ENCODE measurements at places on chromosomes 1 and 21. TPM values are rescaled to one million over a fixed set of nuclear protein-coding genes. Genes with fewer than 3 reads are reported as not detected.

The CFHR3 gene
- total RNA-seq = not detected

The PDZK1IP1 gene
- total RNA-seq = 28.1 TPM

The GREM2 gene
- total RNA-seq = 0.04 TPM

The SH2D1B gene
- not detected for total RNA-seq

The A3GALT2 gene
- not detected for total RNA-seq

The SPRR2A gene
- 1.0 TPM for total RNA-seq

The KCNE2 gene
- not detected for total RNA-seq

The RNF186 gene
- not detected for total RNA-seq

The SPATA45 gene
- not detected for total RNA-seq

The TCEA3 gene
- 6.8 TPM for total RNA-seq

The BCL2L15 gene
- total RNA-seq = under 0.01 TPM

The CORT gene
- total RNA-seq = not detected

The DSCAM gene
- 0.21 TPM for total RNA-seq

The TCHHL1 gene
- not detected for total RNA-seq

The STK40 gene
- 37.4 TPM for total RNA-seq

The MROH7 gene
- total RNA-seq = 0.21 TPM

The CDCA8 gene
- 4.0 TPM for total RNA-seq

The ZNF672 gene
- total RNA-seq = 33.8 TPM

The RAB3B gene
- total RNA-seq = 35.9 TPM

The TP73 gene
- total RNA-seq = 0.04 TPM

The TAF1A gene
- 15.3 TPM for total RNA-seq

The LINGO4 gene
- total RNA-seq = not detected

The RAB25 gene
- total RNA-seq = 46.0 TPM

The LMOD1 gene
- total RNA-seq = under 0.01 TPM

The IVL gene
- total RNA-seq = 1.2 TPM

The PRKAB2 gene
- 17.1 TPM for total RNA-seq

The FALEC gene
- total RNA-seq = not detected

The HLX gene
- 0.68 TPM for total RNA-seq

The DDAH1 gene
- 33.4 TPM for total RNA-seq

The RSPO1 gene
- 0.08 TPM for total RNA-seq

The AMY1A gene
- not detected for total RNA-seq

The PADI6 gene
- total RNA-seq = not detected

The ZFP69B gene
- total RNA-seq = 8.1 TPM

The BEND5 gene
- 4.2 TPM for total RNA-seq

The LRRC3 gene
- total RNA-seq = 3.4 TPM

The ETV3L gene
- not detected for total RNA-seq

The NMNAT2 gene
- 1.0 TPM for total RNA-seq

The HIVEP3 gene
- 5.8 TPM for total RNA-seq

The SPRR2F gene
- not detected for total RNA-seq

The ADAMTS1 gene
- total RNA-seq = 27.1 TPM

The PIK3CD gene
- total RNA-seq = 40.7 TPM

The CLCA1 gene
- not detected for total RNA-seq

The SPATA21 gene
- total RNA-seq = not detected

The ATP1A4 gene
- not detected for total RNA-seq

All from kidney epithelial cell (primary cell).